A549 (cell line): ENCODE measurements at places on chromosomes 11 and 22.
A peak's percentile ranks its signal among the peaks of the same experiment; 100 is the strongest.

DNA sequence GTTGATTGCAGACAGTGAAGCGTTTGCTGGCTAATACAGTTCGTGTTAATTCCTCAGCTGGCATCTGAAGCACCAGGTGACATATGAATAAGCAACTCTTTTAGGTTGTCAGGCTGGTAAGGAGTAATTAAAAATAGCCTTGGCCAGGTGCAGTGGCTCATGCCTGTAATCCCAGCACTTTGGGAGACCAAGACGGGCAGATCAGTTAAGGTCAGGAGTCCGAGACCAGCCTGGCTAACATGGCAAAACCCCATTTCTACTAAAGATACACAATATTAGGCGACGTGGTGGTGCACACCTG lies 74.9 kb downstream of the CECR2 start:
- no peak for DNase-seq

GRCh38 chr22:45799291-45799690 lies 127.7 kb downstream of the ATXN10 start:
- no peak for DNase-seq

DNA sequence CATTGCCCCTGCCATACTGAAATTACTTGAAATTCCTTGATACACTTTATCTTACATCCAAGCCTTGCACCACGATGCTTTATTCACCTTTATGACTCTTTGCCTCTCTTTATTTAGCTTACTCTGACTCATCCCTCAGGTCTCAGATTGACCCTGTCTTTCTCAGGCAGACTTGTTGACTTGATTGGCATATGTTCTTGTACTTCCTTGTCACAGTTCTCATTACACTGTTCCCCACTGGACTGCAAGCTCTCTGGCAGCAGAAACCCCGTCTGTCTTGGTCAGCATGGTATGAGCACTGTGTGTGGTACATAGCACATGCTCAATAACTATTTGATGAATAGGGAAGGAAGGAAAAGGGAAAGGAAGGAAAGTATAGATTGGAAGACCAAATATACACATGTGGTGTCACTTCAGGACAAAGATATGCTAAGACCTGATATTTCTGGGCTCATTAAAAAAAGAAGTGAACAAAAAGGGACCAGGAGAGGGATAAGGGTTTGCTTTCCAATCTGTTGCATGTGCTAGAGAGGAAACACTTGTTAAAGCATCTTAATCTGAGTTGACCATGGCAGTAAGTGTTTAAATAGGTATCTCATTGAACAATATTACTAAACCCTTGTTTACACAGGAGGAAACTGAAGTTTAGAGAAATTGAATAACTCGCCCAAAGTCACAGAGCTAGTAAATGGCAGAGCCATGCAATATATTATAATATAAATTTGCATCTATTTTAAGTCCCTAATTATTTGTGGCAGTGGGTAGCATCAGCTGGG lies 7.2 kb downstream of the LYVE1 start:
- DNase-seq, result peak; percentile 48

DNA sequence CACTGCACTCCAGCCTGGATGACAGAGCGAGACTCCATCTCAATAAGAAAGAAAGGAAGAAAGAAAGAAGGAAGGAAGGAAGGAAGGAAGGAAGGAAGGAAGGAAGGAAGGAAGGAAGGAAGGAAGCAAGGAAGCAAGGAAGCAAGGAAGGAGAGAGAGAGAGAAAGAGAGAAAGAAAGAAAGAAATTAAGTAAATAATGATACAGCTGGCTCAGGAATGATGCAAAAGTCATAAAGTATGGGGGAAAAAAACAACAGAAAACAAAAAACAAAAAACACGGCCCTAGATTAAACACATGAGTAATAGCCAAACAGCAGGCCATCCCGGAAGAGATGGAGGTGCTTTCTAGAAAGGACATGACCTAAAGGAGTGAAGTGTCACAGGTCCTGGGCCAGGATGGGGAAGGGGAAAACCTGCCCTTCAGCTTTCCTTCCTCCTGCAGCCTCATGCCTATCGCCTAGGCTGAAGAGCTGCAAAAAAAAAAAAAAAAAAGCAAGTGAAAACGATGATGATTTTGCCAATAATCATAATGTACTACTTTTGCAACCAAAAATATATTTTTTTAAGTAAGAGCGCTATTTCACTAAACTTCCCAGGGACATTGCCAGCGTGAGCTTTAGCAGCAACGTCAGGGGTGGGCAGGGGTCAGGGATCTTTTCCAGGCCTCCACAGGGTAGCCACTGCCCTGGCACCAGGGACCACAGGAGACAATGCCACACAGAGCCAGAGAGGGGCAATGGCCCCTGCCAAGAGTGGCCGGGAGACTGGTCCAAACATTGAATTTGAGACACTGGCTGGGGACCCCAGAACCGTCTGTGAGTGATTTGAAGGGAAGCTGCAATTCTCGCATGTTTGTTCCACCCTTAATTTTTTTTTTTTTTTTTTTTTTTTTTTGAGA lies 28.2 kb upstream of the TMPRSS4 start:
- DNase-seq, result no peak

- DNase-seq, result no peak
Measured at GRCh38 chr11:134475951-134476350, 63.9 kb upstream of the B3GAT1 start.
